ENCODE measurements at places on chromosomes 6 and 20.

DNA sequence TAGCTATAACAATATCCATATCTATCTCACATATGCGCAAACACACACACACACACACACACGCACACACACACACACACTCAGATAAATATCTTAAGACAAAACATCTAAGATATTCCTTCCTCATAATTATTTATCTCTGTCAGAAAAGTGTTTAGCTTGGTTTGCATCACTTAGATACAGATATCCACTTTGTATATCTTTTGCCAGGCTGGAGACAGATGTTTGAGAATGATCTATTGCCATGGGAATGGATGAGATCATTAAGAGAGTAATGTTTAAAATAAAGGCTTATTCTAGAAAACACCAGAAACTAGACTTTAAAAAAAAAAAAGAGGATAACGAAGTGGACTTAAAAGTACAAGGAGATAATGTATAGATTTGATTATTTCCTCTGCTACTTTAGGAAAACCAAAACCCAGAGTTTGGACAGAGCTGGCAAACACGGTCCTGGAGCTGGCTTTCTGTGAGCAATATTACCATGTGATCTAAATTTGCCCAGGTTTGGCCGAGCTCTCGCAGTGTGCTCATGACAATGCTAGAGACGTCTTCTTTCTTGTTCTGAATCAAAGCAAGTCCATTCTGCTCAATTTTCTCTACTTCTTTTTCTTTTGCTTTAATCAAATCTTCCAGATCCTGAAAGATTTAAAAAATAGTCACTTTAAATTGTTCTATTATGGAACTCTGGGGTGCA, 411.8 kb downstream of the SYNE1 start:
- no peak for DNase-seq

DNA sequence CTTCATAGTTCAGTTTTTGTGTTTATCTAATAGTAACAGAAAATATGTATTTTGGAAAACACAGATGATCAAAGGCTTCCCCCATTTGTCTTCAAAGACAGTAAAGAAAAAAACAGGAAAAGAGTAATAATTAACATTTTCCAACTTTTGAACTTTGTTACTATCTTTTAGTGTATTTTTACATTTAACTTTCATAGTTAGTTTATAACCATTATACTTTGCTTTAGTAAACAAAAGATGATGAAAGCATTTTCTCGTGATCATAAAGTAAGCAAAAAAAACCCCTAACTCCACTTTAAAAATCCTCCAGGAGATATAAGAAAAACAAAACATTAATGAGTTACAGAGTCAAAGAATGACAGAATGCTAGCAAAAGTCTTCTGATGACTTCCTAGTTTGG, 13.6 kb upstream of the GPRC6A start:
- no peak for DNase-seq

GRCh38 chr6:121510568-121511177, 75.2 kb downstream of the GJA1 start:
- no peak for DNase-seq

GRCh38 chr20:14406495-14406894, 69.1 kb upstream of the FLRT3 start:
- no peak for DNase-seq

GRCh38 chr6:81767163-81767891, 14.8 kb upstream of the TENT5A start:
- no peak for DNase-seq

GRCh38 chr6:78492351-78493017, 374.9 kb upstream of the IRAK1BP1 start:
- no peak for DNase-seq

- DNase-seq: no peak
Observed at GRCh38 chr6:11748591-11749210, 29.9 kb downstream of the ADTRP start.

DNA sequence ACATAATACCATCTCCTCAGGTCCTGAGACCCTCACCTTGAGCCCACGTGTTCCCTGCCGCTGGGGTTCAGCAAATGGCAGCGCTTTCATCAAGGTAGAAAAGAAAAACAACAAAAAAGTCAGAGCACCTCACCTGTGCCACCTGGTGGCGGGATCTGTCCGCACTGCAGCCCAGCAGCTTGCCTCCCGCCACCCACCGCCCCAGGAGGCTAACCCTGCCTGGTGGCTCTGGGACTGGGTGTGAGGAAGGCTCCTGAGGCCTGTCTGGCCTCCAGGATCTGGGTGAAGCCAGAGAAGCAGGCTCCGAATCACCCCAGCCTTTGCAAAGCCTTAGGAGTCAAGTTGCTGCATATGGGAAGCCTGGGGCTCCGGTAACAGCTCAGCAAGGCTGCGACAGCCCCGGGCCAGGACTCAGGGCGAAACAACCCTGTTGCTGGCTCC, 270.8 kb downstream of the BMP7 start:
- no peak for DNase-seq

- no peak for DNase-seq
Observed at GRCh38 chr6:145977881-145978280, 13.7 kb upstream of the SHPRH start.

DNA sequence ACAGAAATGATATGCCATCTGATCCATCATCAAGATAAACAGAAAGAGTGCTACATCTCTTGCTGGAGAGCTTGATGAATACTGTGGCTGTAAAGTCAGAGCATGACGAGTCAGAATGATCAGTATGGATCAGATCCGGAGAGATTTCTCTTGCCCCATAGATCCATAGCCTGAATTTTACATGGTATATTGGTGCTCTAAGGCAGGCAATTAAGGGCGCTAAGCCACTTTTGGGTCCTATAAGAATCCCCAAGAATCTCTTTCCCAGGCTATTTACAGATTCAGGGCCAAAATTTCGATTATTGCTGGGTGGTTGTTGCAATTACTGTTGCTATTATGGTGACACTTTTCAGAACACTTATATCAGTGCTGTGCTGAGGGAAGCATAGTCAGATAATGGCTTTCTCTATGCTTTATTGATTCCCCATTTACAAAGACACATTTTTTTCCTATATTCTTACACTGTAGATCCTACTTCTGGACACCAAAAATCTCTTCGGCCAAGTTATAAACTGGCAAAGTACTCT, 94.4 kb downstream of the ADGRB3 start:
- no peak for DNase-seq

GRCh38 chr20:21289651-21290050, 13.5 kb upstream of the XRN2 start:
- DNase-seq: no peak

DNA sequence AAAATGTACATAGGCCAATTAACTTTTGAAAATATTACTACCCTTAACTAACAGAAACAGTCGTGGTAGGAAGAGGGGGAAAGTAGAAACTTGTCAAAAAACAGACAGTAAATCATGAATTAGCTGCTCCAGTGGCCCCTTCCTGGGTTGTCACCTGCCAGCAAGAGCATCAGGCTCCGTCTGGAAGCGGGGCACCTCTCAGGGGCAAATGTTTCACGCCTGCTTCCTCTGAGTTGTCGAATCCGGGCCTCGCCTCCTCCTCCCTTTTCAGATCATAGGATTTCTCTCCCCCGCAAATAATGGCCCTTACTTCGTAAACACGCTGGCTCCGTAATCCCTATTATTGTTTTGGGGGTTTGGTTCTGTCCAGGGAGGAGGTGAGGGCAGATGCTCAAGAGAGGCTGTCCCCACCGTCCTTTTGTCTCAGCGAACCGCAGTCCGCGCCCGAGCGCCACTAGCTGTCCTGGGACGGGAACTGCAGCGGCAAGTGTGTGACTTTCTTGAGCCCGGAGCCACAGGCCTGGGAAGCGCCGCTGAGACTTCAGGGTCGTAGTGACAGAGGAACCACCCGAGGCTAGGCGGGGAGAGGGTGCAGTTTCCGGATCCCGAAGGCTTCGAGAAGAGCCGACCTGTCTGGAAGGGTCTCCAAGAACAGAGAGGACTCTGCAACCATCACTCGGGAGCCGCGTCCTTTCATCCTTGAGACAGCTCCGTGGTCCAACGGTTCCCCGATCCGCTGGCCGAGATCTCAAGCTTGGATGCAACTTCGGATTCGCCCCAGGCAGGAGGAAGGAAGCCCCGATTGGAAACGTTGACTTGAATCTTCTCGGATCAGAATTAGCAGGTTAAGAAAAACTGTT, 214.5 kb upstream of the ZNF184 start:
- peak; percentile 71 for DNase-seq

- DNase-seq: no peak
Observed at GRCh38 chr6:24064106-24064505, 61.9 kb upstream of the NRSN1 start.

DNA sequence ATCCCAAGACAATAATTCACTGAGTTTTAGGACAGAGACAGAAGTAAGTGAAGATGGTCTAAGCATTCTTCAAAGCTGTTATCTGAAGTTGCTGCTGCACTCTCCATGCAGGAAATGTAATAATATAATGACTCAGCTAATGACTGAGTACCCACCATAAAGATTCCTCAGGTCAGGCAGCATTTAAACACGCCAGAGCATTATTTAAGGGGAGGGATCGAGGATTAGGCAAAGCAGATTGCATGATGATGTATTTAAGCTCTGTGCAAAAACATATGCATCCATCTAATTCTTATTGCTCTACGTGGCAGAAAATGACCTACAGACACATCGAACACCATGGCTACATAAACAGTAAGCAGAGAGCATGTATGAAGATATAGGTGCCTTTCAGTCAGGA, 216.4 kb downstream of the UNC5CL start:
- DNase-seq: no peak

DNA sequence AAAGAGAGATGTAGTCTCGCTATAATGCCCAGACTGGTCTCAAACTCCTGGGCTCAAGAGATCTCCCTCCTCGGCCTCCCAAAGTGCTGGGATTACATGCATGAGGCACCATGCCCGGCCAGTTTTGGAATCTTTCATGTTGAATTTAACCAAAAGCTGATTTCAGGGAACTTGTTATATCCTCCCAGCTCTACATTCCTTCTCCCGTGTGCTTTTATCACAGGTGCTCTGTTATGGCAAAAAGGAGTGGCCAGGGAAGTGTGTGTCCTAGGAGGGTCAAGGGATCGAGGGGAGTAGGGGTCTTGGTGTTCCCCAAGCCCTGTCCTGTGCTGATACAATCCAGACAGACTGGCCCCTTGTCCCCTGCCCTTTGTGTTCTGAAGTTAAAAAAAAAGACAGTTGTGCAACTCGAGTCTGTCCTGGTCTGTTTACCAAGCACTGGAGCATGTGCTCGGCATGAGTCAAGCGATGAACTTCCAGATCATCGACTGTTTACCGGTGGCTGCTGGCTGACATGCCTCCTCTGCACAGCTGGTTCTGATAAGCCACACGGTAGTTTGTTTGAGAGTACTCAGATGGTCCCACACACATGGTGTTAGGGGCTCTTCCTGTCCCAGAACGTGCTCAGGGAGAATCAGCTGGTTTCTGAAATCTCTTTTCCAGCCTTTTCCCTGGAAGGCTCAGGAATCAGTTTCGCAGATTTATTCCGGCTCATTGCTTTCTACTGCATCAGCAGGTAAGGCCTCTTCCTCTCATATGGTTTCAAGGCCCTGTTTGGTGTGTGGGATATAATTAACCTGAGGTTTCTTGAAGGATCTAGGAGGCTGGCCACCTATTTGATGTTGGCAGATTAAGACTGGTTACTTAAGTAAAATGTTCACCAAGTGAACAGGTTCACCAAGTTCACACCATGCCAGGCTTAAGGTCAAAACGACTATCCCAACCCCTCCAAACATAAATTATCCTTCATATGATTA, 52.6 kb upstream of the NAA20 start:
- DNase-seq: no peak

DNA sequence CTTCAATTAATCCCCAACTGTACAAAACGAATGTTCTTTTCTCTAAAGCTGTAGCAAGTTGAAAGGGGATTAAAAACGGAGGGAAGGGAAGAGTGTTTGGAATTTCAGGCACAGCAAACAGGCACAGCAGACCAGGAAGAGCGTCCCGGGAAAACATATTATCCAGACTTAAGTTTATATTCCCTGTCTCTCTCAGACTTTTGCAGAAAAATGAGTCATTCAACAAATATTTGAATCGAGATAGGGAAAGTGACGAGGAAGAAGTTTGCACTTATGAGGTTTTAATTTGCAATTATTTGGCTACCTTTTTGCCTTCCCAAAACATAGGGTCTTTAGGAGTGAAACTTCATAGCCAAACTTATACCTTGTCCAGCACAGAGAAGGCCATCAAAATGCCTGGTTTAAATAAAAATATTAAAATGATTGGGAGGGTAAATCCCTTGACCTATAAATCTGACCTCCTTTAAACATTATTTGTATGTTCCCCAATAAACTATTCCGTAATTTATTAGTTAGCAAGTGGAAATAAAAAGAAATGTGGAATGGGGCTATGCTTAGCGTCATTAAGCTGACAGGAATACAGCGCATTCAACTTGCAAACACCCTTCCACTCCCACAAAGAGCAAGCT, 16.0 kb downstream of the HFE start:
- no peak for DNase-seq

DNA sequence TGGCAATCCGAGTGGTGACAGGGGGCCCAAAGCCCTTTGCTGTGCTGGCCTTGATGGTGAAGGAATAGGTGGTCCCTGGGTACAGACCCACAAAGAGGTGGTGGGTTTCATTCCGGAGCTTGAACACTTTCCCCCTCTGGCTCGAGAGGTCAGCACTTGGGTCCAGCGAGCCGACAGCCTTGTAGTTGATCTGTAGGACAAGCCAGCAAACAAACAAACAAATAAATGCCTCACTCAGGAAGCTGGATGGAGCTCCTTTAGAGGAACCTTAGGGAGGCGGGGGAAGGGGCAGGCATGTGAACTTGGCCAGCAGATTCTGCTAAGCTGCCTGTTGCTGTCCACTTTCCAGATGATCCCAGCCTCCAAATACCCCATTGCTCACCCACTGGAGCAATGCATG, 733.9 kb upstream of the CHD6 start:
- no peak for DNase-seq

DNA sequence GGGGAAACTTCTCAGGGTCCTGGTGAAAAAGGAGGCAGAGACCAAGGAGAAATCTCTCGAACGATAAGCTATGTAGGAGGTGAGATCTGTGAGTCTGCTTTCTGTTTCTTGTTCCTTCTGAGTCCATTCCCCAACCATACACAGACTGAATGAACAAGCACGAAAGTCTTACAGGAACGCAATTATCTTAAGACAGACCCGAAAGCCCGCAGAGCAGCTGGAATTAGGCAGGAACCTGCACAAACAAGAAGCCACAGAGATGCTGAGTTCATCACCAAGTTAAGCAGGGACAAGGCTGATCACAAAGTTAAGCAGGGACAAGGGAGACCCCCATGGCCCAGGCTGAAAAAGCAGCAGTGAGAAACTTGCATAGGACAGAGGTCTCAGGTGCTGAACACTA, 21.4 kb upstream of the NELFCD start:
- no peak for DNase-seq

DNA sequence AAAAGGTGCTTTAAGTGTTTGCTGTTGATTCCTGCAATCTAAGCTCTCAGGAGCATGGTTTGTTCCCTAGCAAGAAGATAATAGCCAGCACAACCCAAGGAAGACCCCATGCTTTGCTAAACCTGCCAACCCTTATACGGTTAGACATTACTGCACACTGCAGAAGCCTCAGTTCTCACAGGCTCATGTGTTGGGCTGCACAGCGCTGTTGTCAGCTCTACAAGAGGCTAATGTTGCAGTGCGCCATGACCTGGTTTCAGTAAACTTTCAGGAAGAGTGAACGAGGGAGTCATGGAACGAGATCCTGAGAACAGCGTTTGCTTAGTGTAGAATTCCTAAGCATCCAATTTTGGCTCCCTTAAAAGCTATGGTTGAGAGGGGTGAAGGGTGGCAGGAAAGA, 218.5 kb downstream of the ARHGAP18 start:
- DNase-seq: no peak

All from amygdala (tissue), 56 donors.